ENCODE measurements at places on chromosomes 13 and 19.

DNA sequence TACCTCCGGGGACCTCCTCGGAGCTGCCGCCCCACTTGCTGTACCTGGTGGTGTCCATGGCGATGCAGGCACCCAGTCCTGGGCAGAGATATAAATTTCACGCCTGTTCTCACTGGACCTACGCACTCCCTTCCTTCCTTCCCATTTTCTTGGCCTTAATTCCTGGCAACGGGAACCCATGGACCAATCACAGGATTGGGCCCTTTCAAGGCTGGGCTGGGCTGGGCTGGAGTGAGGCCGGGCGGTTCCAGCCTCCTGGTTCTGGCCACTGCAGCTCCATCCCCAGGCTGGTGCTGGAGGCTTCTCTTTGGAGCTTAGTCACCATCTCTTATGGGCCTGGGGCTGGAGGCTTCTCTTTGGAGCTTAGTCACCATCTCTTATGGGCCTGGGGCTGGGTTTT is at the start of gene CLEC4G:
Gene CLEC4G (minus strand): TSS at position 66 of the 400 bp plus-strand sequence. CDS start 8 bp downstream, at position 58.
- DNase-seq, result no peak

GRCh38 chr13:28012896-28013295 is 24.4 kb upstream of the URAD start:
- DNase-seq, result no peak

- DNase-seq, result no peak
Measured at GRCh38 chr13:98537306-98537705, 39.6 kb downstream of the STK24 start.

GRCh38 chr19:17209126-17210036 is 5.8 kb upstream of the USE1 start:
- DNase-seq, result peak; percentile 59

- no peak for DNase-seq
Measured at GRCh38 chr19:36514012-36514612, 14.0 kb downstream of the ZNF260 start.

- DNase-seq, result peak; percentile 77
Measured at GRCh38 chr19:44747739-44748425, 626 bp upstream of the BCL3 start.

DNA sequence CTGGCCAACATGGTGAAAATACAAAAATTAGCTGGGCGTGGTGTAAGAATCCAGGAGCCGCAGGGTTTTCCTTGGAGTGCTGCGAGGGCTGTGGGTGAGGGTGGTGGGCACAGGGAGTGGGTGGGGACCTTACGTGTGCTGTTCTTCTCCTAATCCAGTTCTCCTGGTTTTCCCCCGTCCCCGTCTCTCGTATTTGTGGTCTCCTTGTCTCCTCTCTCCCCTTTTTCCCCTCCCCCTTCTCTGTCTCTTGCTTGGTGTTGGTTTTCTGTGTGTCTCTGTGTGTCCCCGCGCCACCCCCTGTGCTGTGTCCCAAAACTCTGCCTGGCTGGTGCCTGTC is 1.7 kb downstream of the SELENOW start:
- DNase-seq, result no peak

GRCh38 chr19:16041299-16041990 is 34.9 kb upstream of the TPM4 start:
- DNase-seq, result peak; percentile 72

Data from HT1080 (cell line).